ENCODE measurements at places on chromosomes 13 and 19.
A peak's percentile ranks its signal among the peaks of the same experiment; 100 is the strongest.

DNA sequence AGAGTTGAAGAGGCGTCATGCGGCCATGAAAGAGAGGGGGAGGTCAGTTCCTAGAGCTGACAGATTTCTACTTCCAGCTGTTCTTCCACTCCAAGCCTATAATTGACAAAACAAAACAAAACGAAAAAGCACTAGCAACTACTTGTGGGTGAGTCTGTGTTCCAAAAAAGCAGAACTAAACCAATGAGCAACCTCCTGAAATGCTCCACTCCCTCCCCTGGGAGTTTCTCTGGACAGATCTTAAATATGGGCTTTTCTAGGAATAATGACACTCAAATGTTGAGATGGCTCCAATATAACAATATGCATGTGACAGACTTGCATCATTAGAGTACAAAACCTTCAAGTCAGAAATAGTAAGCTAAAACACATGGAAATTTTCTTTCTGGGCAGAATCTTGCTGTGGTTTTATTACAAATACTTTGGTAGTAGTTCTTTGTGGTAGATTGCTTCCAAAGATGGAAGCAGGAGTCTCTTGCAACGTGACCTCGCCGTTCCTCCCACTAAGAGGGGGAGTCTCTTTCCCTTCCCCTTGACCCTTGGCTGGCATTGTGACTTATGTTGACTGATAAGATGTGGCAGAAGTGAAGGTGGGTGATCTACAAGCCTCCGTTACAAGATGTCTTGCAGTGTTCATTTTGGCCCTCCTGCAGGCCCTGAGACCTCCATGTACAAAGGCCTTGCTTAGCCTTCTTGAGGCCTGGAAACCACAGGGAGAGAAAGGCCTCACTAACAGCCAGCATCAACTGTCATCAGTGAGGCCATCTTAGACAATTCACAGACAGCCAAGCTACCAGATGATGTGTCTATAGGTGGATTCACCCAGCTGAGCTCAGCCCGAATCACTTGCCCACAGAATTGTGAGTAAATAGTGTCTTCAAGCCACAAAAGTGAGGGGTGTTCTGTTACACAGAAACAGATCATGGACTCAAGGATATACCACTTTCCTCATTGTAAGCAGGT, 173.1 kb upstream of the RFC3 start:
- no peak for DNase-seq

DNA sequence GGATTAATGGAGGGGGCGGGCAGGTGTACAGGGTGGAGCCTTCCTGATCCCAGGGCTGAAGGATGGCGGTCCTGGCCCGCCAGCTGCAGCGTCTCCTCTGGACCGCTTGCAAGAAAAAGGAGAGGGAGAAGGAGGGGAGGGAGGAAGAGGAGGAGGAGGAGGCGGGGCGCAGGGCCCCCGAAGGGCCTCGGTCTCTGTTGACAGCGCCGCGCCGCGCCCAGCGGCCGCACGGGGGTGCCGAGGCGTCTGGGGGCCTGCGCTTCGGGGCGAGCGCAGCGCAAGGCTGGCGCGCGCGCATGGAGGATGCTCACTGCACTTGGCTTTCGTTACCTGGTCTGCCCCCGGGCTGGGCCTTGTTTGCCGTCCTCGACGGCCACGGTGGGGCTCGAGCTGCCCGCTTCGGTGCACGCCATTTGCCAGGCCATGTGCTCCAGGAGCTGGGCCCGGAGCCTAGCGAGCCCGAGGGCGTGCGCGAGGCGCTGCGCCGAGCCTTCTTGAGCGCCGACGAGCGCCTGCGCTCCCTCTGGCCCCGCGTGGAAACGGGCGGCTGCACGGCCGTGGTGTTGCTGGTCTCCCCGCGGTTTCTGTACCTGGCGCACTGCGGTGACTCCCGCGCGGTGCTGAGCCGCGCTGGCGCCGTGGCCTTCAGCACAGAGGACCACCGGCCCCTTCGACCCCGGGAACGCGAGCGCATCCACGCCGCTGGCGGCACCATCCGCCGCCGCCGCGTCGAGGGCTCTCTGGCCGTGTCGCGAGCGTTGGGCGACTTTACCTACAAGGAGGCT, at the start of gene PPM1N:
PPM1N (plus strand) TSS at position 33 of the 785 bp plus-strand sequence; CDS start at position 63, 30 bp downstream.
- DNase-seq = no peak

- DNase-seq = no peak
Observed at GRCh38 chr13:78228940-78229339, 310.3 kb upstream of the EDNRB start.

DNA sequence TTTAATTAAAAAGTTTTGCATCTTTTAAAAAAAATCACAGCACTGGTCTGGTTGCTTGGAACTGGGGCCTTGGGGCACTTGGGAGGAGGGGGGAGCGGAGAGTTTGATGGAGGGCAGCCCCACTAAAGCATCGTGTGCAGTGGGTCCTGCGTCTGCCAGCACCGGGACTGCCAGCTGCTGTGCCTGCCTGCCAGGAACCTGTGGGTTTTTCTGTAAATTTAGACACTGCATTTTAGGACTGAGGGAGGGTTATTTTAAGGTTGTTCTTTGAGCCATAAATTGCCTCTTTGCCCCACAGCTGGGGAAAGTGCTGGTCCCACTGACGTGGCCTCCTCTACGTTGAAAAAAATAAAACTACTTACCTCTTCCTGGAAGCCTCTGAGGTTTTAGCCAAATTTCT, 2.9 kb downstream of the KLF2 start:
- DNase-seq = no peak

DNA sequence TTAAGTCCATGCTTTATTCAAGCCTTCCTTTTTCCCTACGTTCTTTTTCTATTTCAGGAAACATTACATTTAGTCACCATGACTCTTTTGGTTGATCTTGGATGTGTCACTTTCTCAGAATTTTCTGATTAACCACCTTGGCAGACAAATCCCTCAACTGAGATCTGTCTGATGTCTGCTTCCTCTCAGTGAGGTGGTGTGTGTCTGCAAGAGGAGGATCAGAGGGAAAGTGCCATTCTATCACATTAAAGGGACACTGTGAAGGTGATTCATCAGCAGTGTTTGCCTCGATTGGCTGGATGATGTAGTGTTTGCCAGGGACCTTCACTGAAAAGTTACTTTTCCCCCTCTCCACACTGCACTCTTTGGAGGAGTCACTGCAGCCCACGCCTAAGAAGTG, 3.0 kb upstream of the CCNP start:
- DNase-seq = no peak

- no peak for DNase-seq
Observed at GRCh38 chr19:53853707-53854106, 14.0 kb upstream of the MYADM start.

- DNase-seq = peak; percentile 78
Observed at GRCh38 chr19:33394006-33394722, 20.7 kb downstream of the CEBPG start.

DNA sequence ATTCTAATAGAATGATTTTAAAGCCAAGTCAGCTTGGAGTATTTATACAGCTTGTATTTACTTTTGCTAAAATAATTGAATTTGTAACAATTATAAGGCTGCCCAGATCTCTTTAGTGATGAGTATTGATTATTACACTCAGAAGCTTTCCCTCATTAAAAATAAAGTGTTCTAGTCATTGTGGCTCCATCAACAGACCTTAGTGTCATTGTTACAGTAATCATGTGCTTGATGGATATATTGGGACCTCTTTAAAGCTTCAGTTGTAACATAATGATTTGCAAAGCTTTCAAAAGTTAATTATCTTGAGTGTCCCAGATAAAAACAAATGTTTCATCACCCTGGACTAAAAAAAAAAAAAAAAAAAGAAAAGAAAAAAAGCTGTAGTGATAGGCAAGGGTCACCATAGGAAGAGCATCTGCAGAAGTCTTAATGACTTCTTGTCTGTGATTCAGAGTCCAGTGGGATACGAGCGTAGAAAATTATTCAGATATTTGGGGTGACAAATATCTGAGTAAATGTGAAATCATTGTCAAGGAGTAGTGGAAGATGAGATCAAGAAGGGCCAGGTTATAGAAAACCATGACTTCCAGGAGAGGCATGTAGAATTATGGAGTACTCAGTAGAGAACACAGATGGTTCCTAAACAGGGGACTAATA, 369.6 kb downstream of the DCT start:
- no peak for DNase-seq

DNA sequence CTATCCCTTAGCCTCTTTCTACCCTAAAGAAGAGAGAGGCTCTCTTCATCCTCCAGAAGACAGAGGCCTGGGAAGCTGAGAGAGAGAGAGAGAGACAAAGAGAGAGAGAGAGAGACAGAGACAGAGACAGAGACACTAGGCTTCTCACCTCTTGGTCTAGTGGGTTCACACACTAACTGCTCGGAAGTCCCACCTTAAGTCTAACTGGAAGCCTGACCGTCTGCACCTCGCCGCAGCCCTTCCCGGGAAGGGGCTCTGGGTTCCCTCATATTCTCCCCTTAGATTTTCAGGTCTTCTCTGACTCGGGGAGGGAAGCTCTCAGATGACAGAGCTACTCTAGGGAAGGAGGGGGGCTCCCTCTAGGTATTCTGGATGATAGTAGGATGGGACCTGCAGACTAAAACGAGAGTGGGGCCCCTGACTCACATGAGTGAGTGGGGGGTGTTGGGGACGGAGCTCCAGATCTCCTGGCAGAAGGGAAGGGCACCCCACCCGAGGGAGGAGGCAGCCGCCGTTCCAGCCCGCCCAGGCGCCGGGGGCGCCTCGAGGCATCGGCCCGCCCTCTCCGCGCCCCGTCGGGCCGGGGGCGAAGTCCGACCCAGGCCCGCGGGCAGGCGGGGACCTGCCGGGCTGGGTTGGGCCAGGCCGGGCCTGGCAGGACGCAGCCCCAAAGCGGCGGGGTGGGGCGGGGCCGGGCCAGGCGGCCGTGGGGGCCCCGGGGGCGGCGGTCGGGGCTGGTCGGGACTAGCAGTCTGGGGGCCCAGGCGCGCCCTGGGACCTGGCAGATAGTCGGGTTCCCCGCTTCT, 2.0 kb upstream of the JUNB start:
- no peak for DNase-seq

- no peak for DNase-seq
Observed at GRCh38 chr13:94154367-94154766, 325.1 kb downstream of the DCT start.

DNA sequence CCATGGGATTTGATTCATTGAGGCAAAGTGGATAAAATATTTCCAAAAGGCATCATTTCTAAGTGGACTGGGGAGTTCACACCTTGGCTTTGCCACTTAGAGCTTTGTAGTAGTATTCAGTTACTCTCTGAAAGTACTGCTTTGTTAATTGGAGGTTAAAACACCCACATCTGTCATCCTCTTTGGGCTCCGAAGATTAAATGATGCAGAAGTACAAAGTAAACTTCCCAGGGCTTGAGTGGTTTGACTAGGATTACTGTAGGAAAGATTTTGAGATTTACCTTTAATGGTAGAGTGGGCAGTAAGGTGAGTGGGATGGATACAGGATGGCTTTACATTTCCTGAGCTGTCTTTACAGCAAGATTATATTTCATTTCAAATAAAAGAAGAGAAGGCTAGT, 42.4 kb downstream of the WASF3 start:
- DNase-seq = no peak

GRCh38 chr19:32442650-32443049, 37.1 kb downstream of the DPY19L3 start:
- DNase-seq = no peak

DNA sequence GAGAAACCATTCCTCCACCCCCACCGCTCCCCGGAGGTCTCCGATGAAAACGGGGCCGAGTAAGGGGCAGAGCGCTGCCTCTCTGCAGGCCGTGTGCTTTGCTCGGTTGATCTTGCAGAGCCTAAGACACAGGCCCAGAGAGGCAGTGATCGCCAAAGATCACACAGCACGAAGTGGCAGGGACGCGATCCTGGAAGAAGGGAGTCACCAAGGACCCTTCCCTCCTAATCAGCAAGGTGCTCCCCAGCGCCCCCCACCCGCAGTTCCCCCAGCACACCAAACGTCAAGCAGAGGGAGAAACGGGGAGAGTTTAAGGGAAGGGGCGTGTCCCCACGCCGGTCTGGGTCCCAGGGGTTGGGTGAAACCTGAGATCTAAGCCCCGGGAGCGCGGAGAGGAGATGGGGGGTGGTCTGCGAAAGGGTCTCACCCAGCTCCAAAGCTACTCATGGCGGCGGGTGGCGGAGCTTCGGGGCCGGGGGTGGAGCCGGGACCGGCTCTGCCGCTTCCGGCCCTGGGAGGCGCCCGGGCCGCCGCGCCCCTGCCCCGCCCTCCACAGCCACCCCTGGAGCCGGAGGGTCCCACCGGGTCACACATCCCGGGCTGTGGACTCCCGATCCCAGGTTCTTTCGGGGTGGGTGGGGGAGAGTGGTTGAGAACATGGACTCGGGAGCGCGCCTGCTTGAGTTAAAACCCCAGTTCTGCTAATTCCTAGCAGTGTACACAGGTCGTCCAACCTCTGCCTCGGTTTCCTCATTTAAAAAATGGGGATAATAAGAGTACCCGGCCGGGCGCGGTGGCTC, at the start of gene EML2:
EML2 (minus strand) TSS at position 468 of the 800 bp plus-strand sequence; CDS start at position 447, 21 bp downstream.
- DNase-seq = peak; percentile 8

GRCh38 chr19:6091771-6092291, 18.5 kb downstream of the RFX2 start:
- DNase-seq = no peak

GRCh38 chr19:50329146-50329925, at the start of gene KCNC3:
Gene KCNC3, minus strand, starts transcription at chr19:50329377. Its CDS starts 295 bp downstream, at chr19:50329082.
- DNase-seq = peak; percentile 17

GRCh38 chr19:54035215-54036178, 28.2 kb downstream of the VSTM1 start:
- no peak for DNase-seq

DNA sequence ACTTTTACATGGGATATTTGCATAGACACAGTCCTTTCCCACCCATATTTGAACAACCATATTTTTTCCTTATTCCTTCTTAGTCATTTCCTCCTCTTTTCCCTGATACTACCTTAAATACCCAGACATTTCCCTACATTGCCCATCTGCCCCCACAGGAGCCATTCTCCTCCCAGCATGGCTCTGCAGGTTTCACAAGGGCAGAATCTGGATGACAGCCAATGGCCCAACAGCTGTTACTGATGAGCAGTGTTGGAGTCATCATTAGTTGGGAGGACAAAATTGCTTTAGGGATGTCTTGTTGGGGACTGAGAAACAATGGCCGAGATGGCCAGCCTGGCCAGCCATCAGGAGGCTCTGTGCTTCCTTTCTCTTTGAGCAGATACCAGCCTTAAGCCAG, 209.5 kb downstream of the KLF5 start:
- DNase-seq = peak; percentile 4

GRCh38 chr13:28890712-28891111, 70.6 kb downstream of the MTUS2 start:
- no peak for DNase-seq

- DNase-seq = no peak
Observed at GRCh38 chr13:47294691-47295090, 397.8 kb upstream of the HTR2A start.

DNA sequence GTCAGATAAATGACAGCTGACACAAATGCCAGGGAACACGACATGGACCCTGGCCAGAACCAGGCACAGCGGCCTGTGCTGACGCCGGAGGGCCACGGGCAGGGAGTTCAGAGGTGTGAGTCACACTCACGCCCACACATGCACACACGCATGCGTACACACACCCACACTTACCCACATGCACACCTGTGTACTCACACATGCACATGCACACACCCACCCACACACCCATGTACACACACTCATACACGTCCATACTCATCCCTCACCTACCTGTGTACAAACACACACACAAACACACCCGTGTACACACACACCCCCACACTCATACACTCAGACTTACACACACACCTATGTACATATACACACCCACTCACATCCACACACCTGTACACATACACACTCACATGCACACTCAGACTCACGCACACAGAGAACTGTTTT, 40.4 kb downstream of the MLLT1 start:
- DNase-seq = no peak

Measured in T1000 (cell line).